ENCODE measurements at places on chromosomes 6 and 20.

DNA sequence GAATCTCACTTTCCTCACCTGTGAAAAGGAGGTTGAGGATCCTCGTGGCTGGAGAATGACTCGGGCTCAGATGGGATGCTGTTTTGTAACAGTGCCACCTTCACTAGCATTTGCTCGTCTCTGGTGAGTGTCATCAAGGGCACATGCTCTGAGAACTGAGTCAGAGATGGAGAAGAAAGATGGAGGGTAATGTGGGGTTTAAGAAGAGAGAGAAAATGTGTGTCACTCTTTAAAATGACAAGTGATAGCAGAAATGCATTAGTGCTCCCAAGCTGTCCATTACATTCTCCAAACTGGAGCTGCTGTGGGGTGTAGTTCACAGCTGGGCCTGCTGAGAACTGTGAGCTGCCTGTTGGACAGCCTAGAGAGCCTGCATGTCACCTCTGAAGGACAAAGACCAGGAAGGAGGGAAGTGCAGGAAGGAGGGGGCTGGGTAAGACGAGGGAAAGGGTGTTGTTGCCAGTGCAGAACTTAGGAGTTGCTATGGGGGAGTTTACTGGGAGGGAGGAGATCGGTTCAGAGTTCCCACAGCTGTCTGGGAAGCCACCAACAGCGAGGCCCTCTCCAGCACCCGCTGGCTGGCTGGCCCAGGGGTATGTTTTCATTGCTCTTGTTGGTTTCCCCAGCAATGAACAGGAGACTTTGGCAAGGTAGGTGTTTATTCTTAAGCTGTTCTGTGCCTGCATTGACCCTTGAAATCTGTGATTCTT lies 19.8 kb downstream of the GMPR start:
- DNase-seq = no peak

- peak; percentile 22 for DNase-seq
These were observed 50.2 kb downstream of the TMEM242 start for GRCh38 chr6:157272866-157273755.

DNA sequence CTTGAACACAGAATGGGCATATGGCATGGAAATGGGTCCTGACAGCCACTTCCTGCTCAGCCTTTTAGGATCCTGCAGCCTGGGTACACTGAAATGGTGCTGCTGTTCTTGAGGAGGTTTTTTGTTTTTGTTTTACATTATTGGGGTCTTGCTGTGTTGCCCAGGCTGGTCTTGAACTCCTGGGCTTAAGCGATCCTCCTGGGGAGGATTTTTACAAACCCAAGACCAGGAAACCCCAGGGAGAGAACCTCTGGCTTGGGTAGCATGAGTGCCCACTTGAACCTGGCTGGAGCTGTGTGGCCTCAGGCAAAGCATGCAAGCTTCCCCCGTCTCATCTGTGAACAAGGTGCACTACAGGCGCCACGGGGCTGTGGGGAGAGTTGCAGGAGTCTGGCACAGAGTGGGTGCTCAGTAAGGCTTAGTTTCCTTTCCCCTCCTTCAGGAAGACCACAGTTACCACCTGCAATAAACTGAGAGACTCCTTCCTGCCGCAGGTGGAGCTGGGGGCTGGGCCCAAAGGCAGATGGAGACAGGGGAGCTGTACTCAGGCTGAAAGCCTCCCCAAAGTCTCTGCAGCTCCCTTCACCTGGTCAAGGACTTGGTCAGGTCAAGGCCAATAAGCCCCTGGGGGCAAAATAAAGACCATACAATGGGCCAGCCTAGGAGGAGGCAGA lies 1.8 kb downstream of the SLA2 start:
- DNase-seq = peak; percentile 75

DNA sequence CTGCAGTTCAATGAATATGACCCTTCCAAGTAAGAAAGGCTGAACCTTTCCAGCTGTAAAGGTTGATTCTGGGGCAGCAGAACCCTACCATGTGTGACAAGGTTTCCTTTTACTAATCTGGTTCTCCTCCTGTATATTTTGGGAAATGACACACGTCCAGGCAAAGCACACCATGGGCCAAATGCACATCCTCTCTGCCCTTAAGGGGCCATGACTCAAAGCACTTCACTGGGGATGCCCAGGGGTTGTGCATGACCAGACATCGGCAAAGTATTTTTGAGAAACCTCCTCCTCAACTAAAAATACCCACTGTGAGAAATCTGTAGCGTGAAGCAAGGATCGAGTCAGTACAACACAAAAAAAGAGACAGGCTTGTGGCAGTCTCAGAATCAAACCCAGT lies 174.7 kb downstream of the BACH2 start:
- peak; percentile 47 for DNase-seq

- DNase-seq = no peak
These were observed 162.9 kb upstream of the SASH1 start for GRCh38 chr6:148179786-148180185.

DNA sequence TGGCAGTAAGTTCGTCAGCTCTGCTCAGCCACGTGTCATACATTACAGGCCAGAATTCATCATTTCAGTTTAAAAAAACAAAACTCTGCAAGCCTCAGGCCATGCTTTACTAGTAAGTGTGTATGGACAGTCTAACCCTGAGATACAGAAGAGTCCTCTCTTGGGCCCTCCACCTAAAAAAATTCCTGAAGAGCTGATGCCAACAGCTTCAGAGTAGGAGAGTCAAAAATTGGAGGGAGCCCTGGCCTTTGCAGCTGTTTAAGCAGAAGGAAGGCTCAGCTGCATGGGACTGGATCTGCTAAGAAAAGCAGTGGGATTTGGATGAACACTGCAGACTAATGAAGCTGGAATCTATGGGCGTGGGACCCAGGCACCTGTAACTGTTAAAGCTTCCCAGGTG lies 47.2 kb upstream of the FAM8A1 start:
- no peak for DNase-seq

- DNase-seq = no peak
These were observed 207.4 kb downstream of the LRFN2 start for GRCh38 chr6:40379811-40380210.

GRCh38 chr6:50717734-50718457 lies 4.6 kb downstream of the TFAP2D start:
- no peak for DNase-seq

DNA sequence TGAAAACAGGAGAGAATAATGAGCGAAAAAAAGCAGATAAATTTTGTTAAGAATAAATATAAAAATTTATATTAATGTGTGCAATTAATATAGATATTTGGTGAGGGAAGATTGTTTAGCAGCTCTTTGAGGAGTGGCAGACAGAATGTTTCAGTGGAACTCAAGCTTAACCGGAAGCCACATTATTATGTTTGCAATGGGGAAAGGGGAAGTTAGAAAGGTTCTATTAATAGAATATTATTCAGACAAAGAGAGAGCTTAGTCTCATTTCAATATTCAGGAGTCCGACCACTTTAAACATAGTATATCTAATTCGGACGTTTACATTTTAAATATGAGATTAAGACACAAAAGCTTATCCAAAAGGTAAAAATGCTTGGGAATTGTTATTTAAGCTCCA lies 81.6 kb upstream of the KHDRBS2 start:
- no peak for DNase-seq

- DNase-seq = no peak
These were observed 11.4 kb downstream of the ZC3H12D start for GRCh38 chr6:149473080-149474052.

DNA sequence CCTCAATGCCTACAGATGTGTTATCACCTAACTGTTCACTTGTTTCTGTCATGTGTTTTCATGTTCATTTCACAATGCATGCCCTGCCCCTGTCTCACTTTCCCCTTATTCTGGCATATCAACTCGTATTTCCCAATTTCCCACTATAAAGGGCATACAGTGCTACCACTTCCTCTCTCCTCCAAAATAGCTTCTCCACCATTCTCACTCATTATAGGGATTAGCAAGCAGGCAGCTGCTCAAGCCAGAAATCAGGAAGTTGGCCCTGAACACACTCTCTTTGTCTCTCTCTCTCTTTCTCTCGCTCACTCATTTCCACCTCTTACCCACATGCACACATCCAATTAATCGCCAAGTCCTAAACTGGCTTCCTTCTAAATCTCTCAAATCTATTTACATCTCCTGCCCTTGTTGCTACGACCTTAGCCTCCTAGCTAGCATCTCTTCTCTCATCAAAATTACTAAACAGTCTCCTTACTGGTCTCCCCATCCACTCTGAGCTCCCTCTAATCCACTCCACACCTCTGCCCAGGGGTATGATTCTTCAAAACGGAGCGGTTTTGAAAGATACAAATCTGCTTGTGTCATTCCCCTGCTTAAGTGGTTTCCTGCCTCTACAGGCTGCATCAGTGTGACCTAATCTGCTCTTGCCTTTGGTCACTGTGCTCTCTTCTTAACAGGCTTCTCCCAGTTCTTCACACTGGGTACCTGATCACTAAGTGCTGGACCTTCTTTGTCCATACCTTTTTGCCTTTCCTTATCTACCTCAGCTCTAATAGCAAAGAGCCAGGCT lies 196.2 kb downstream of the BTBD9 start:
- DNase-seq = no peak

- DNase-seq = no peak
These were observed 476.9 kb downstream of the KHDRBS2 start for GRCh38 chr6:61809004-61809595.

DNA sequence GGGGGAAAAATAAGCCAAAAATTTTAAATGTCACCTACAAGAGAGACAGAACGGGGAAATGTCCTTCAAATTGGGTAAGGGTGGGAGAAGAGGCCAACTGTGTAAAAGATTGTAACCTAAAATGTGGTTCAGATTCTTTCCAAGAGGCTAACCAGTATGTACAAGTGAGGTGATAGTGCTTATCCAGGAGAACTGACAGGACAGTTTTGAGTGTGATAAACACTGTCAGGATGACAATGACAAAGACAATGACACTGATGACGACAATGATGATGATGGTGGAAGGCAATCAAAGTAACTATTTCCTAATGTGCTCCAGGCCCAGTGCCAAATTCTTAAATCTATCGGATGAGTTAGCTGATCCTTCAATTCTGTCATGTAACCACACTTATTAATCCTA lies 57.3 kb downstream of the TASP1 start:
- no peak for DNase-seq

DNA sequence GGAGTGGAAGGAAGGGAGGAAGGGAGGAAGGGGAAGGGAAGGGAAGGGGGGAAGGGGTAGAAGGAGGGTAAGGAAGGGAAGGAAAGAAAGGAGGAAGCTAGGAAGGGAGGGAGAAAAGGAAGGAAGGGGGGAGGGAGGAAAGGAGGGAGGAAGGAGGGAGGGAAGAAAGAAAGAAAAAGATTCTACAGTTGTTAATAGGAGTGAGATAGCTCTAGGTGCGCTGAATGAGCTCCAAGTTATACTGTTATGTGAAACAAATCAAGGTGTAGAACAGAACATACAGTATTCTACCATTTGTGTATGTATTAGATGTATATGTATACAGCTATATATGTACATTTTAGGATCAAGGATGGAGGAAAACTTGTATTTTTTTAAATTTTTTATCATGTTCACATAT lies 167.7 kb downstream of the HACE1 start:
- DNase-seq = no peak

DNA sequence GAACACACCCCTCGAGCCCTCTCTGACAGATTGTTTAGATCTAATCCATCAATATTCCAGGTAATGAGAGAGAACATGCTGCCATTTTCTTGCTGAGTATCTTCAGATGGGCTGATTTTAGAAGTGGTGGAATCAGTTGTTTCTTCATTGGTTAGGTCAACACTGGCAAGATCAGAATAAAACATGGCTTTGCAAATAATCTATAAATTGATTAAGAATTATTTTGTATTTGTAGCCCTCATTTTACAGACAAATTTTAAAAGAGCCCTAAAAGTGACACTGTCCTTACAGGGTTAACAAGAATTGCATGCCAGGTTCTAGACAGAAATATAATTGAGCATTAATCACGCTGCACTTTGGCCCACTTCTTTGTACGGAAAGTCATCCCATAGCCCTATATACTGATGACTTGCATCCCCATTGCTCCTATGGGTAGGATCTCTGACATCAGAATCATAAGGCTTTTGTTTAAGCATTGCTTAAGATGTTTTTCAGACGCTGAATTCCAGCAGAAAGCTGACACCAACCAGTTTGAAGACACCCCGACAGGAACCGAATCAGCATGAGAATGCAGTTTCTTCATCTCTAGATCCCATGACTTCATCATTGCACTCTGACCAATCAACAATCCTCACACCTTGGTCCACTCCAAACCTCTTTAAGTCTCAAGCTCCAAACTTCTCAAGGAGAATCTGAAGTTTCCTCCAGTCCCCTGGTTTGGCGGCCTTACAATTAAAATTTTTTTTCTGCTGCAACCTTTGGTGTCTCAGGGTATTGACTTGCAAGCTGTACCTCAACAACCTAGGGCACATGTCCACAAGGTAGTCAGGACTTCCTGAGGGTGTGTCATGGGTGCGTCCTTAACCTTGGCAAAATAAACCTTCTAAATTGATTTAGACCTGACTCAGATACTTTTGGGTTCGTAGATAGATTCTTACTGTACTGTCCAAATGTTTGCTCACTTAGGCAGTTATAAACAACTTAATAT lies 7.8 kb downstream of the TDP2 start:
- DNase-seq = no peak

DNA sequence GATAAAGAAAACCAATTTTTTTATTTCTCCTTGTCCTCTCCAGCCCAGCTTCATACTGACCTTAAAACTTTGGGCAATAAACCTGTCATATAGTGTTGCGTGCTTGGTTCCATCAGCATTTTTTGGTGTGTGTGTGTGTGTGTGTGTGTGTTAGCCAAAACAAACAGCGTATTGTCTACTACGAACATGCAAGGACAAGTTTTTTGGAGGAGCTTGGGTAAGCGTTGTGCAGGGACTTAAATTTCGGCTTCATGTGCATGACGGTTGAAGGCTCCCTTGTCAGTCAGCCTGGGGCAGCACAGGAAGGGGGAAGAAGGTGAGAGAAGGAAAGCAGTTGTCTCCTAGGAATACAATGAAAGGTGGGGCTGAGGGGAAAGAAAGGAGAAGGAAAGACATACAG lies 62.0 kb upstream of the PAX1 start:
- no peak for DNase-seq

GRCh38 chr20:7770046-7770445 lies 170.2 kb downstream of the HAO1 start:
- no peak for DNase-seq

DNA sequence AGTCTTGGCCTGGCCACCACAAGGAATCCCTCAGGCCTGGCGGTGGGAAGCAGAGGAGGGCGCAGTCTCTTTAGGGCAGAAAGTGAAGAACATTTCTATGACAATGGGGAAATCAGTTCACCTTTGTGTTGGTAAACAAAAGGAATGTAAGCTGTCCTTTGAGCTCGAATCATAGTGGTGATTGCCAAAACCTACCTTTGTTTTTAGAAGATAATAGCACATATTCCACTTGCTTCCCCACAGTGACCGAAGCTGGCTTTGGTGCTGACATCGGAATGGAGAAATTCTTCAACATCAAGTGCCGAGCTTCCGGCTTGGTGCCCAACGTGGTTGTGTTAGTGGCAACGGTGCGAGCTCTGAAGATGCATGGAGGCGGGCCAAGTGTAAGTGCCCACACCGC lies 144.1 kb downstream of the MTHFD1L start:
- no peak for DNase-seq

GRCh38 chr6:33024521-33024920 lies 15.1 kb upstream of the HLA-DOA start:
- DNase-seq = no peak

GRCh38 chr20:6920991-6921613 lies 153.6 kb downstream of the BMP2 start:
- no peak for DNase-seq

- no peak for DNase-seq
These were observed 93.3 kb downstream of the SNX5 start for GRCh38 chr20:17875106-17875980.

GRCh38 chr20:57090590-57091560 lies 175.6 kb downstream of the BMP7 start:
- DNase-seq = peak; percentile 14

GRCh38 chr20:528923-529604 lies 14.5 kb downstream of the CSNK2A1 start:
- DNase-seq = no peak

- DNase-seq = no peak
These were observed 156.1 kb downstream of the ADAT2 start for GRCh38 chr6:143294265-143294860.
